ENCODE measurements at places on chromosomes 3 and 15. TPM values are rescaled to one million over a fixed set of nuclear protein-coding genes. Genes with fewer than 3 reads are reported as not detected.

Gene ACAP2
- 30.5 TPM for total RNA-seq

Gene GRM2
- 5.5 TPM for total RNA-seq

Gene ITGA11
- 11.0 TPM for total RNA-seq

Gene TRH
- 0.97 TPM for total RNA-seq

Gene CP
- 15.2 TPM for total RNA-seq

Gene COL6A5
- total RNA-seq, result 0.57 TPM

Gene TMC3
- 0.14 TPM for total RNA-seq

Gene MESP2
- total RNA-seq, result 1.4 TPM

Gene ALDH1A2
- 65.0 TPM for total RNA-seq

Gene MEF2A
- 68.0 TPM for total RNA-seq

Gene NEDD4
- total RNA-seq, result 9.5 TPM

Gene CCDC33
- total RNA-seq, result 1.5 TPM

Gene WNT7A
- total RNA-seq, result 0.11 TPM

Gene RBMS3
- total RNA-seq, result 31.7 TPM

Gene MEX3B
- total RNA-seq, result 47.6 TPM

Gene ABHD17C
- total RNA-seq, result 32.4 TPM

Gene FANCD2OS
- 1.1 TPM for total RNA-seq

Gene GOLGA8S
- 1.5 TPM for total RNA-seq

Gene SLC12A1
- total RNA-seq, result not detected

Gene TMEM207
- total RNA-seq, result not detected
